ENCODE measurements at places on chromosomes 3 and 15.
A peak's percentile ranks its signal among the peaks of the same experiment; 100 is the strongest.

DNA sequence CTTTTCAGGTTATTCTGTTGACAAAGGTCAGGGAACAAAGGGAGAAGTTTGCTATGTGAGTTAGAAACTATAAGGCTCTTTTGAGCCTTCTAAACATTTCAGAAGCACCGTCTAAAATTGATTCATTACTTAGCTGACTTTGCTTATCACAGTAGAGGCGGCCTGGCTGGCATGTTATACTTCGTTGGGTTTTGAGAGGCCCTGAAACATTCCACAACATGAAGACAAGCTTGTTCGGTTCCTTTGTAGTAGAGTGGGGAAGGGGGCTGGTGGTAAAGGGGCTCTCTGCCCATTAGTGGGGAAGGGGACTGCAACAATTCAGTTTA is 23.6 kb downstream of the ZBTB38 start:
- DNase-seq, result no peak

GRCh38 chr3:186151077-186151971 is 42.4 kb upstream of the ETV5 start:
- peak; percentile 64 for DNase-seq

GRCh38 chr3:15756505-15756904 is 41.3 kb downstream of the ANKRD28 start:
- no peak for DNase-seq

- no peak for DNase-seq
These were observed 2.5 kb downstream of the PRKAR2A start for GRCh38 chr3:48845170-48845569.
